ENCODE measurements at places on chromosomes 1 and 21.
A peak's percentile ranks its signal among the peaks of the same experiment; 100 is the strongest.

GRCh38 chr1:8410791-8411190 is 92.9 kb downstream of the SLC45A1 start:
- DNase-seq = no peak

GRCh38 chr21:35779690-35780570 is 280.4 kb downstream of the SETD4 start:
- DNase-seq = peak; percentile 82

DNA sequence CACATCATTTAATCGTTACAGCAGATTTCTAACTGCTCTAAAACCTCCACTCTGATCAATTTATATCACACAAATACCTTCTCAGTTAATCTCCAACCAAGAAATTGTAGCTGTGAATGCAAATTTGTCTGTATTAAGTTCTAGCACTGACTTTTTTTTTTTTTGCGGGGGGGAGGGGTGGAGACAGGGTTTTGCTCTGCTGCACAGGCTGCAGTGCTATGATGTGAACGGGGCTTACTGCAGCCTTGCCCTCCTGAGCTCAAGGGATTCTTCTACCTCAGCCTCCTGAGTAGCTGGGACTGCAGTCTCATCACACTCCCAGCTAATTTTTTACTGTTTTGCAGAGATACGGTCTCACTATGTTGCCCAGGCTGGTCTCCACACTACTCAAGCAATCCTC is 163.6 kb downstream of the RERE start:
- DNase-seq = no peak

- DNase-seq = peak; percentile 10
Observed at GRCh38 chr1:75616436-75617433, 5.8 kb upstream of the SLC44A5 start.

DNA sequence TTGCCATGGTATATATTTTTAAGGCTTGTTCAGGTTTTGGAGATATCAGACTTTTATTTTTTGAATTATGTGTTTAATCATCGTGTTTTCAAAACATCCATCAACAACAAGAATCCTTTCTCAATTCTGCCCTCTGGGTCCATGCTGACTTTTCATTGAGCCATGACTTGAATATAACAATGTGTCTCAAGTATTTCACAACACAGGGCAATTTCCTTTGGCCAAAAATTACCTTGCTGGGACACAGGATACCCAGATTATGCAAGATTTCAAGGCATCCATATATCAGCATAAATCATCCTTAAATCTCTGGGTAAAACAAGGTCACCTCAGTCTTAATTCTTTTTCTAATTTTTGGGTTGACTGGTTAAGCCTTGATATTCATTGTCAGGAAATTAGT is 411.2 kb upstream of the USP24 start:
- DNase-seq = no peak

GRCh38 chr1:169853341-169853740 is 40.4 kb downstream of the SCYL3 start:
- no peak for DNase-seq

DNA sequence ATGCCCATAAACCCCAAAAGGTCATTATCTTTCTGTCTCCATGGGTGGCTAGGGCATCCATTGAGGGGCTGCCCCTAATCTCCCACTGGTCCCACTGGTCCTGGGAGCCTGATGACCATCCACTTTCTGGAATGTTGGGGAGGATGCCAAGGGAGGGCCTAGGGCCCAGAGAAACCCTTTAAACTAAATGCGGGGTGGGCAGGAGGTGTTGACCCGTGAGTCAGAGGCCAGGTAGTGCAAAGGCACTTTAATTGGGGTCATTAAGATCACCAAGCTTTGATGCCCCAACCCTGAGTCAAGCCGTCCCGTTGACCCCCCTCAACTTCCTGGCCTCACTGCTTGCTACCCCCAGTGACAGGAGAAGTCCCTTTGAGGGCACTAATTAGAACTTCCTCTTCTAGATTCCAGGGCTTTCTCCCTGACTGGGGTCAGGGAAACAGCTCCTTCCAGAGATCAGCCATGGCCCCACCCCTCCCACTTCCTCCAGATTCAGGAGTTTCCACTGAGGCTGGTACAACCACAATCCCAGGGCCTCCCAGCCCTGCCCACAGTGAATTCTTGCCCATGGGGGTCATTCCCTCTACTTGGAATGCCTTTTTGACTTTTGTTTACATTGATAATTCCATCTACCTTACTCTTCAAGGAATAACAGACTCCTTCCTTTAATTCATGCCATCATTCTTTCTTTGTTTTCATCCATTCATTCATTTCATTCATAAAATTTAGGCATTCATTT is 15.5 kb upstream of the SERINC2 start:
- no peak for DNase-seq

DNA sequence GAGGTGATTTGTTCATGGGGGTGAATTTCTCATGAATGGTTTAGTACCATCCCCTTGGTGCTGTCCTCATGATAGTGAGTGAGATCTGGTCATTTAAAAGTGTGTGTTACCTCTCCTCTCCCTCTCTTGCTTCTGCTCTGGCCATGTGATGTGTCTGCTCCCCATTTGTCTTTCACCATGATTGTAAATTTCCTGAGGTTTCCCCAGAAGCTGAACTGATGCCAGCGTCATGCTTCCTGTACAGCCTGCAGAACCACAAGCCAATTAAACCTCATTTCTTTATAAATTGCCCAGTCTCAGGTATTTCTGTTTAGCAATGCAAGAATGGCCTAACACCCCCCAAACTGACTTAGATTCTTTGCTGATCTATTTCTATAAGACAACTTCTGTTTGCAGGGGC is 249.4 kb upstream of the B3GALT2 start:
- DNase-seq = no peak

DNA sequence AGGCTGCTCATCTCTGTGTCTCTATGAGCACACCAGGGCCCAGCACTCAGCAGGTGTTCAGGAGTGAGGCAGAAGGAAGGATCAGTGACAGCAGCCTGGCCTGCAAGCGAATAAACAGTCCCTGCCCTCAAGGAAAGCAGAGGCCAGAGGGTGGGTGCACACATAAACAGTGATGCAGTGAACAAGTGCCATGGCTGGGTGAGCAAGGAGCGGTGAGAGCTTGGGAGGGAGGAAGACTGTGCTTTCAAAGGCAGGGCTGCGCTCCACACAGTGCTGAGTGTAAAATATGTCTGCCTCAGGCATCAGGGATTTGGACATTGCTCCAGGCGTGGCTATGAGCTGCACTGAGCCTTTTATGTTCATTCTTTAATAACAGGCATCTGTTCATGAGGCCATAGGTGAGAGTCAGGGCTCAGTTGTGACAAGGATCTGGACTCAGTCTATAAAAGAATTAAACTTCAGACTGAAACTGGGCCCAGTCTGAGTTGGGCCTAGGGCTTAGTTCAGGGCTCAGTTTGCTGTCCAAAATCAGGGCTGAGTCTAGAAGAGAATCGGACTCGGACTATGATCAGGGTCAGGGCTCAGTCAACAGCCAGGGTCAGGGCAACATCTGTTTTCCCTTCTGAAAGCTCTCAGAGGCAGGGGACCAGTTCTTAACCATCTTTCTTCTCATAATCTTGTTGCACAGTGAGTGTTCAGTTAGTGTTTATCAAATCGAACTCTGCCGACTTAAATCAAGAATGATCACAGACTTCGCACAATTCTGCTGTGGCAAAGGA is 213.7 kb downstream of the FOXD2 start:
- DNase-seq = no peak

DNA sequence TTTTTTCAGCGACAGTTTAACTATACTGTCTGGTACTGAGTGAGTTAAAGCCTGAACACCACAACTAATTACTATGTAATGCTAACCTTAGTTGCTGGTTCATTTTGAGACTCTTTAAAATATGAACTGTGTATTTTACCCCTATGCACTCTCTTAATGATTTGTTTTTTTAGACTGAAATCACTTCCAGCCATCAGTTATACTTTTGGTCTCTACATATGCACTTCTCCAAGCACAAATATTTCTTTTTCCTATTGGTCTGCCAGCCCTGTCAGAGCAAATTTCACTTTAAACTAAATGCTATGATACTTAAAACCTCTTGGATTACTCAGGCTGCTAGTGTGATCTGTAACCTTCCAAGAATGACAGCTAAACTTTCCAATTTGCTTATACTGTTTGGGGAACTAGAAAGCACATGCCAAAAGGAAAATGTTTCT is 38.1 kb upstream of the SCYL3 start:
- no peak for DNase-seq

DNA sequence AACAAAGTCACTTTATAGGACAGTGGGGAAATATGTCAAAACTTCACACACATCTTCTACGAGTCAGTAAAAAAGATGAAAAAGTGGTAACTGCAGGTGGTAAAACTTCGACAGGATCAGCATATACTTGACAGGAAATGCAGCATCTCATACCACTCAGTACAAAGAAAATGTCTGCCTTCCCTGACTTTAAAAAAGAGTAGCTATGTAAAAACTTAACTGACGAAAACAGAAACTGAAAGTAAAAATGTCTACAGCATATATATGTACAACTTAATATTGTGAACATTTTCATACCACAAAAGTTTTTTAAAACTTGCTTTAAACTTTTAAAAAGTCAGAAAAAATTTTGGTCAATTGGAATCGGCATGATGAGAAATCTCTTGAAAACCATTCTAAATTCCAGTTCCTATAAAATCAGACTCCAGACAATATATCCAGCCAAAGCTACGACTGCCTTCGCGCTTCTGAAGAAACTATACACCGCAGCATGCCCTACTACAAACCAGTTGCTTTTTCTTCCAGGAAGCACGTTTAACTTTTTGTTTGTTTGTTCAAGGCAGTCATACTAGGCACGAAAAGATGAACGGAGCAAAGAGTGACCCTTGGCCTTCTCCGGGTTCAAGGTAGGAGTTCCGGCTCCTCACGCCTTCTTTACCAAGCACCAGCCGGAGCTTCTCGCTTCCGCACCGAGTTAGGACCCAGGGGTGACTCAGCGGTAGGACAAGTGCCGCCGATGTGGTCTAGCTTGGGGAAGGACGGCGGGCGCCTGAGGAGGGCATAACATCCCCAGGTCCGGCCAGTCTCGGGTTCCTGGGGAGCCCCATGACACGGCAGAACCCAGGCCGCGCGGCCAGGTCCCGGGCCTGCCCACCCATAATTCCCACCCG is 612 bp downstream of the PSMA5 start:
- no peak for DNase-seq

DNA sequence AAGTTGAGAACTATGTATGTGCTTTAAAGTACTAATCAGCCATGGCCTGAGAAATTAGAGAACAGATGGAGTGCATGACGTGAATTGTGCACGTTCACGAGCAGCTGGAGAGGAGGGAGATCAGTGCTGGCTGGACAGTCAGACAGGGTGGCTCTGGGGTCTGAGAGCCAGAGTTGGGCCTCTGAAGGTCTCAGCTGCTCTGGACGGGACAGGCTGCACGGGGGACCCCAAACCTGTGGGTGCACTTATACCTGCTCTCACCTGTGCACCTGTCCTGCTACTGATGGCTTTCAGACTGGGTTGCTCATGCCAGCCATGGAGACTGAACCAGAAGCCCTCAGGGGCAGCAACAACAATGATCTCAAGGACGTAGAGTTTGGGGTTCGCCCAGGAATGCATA is 43.5 kb downstream of the UMODL1 start:
- no peak for DNase-seq

- no peak for DNase-seq
Observed at GRCh38 chr1:207501071-207501470, 5.1 kb downstream of the CR1 start.

DNA sequence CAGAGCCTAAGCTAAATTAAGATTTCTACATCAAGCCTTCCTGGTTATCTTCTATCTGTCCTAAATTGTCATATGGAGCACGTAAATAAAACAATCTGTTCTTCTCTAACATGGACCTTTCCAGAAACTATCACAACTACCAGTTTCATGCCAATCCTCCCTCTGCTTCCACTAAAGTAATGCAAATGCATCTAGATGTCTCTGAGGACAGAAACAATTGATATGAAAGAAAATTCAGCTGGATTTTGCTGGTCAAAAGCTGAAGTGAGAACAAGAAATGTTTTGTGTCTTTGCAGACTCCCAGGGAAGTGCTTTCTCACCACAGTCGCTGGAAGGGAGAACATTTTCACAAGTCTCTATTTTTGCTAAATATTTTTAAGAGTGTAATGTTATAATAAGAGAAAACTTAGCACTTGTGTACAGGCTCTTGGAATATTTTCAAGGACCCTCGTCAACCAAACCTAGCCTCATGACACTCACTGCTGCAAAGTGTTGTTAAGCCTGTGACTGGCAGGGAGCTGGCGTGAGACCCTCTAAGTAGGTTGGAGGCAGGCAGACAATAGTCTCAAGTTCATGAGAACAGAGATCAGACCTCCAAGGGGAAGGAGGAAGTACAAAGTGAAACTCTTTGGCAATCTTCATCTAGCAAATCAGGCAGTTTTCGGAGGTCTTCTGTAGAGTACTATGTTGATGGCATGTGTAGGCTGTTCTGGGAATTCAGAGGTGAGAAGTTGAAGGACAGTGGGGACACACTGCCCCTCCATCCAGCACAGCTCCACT is 38.8 kb downstream of the DNASE2B start:
- no peak for DNase-seq

DNA sequence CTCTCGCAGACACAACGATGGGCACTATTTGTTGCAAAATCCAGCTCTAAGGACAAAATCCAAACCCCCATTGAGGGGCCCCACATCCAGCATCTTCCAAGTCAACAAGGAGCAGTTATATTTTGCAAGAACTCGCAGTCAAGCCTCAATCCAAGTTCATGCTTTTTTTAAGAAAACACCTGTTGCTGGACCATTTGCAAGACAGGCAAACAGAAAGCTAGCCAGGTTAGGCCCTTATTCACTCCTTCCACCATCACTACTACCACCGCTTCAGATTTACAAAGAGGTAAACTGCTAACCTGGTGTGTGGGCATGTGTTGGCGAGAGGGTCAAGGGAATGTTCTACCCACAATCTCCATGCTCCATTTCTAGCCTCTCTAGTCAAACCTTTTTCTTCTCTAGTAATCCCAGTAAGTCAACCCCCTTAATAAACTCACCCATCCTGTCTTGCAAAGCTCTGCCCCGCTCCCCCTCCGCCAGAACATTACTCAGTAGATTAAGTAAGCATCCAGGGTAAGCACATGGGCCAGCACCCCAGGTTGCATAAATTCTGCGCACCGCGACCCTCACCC is 703 bp downstream of the ERI3 start:
- DNase-seq = peak; percentile 13

Measured in skeletal muscle cell (primary cell).